ENCODE measurements at places on chromosomes 16 and 17. TPM values are rescaled to one million over a fixed set of nuclear protein-coding genes. Genes with fewer than 3 reads are reported as not detected.

KRTAP4-6 gene
- not detected for polyA plus RNA-seq

GRCh38 chr17:38916771-38917170 lies 8.6 kb upstream of the LASP1NB start:
- no peaks in the 10 kb centered on the region for H3K27me3 ChIP-seq
- H3K36me3 ChIP-seq: peaks cover 73% of the 10 kb centered on the region
- no peak for DNase-seq
- no peak overlapping the region for H3K27ac ChIP-seq
- H3K4me3 ChIP-seq: no peak overlapping the region

DNA sequence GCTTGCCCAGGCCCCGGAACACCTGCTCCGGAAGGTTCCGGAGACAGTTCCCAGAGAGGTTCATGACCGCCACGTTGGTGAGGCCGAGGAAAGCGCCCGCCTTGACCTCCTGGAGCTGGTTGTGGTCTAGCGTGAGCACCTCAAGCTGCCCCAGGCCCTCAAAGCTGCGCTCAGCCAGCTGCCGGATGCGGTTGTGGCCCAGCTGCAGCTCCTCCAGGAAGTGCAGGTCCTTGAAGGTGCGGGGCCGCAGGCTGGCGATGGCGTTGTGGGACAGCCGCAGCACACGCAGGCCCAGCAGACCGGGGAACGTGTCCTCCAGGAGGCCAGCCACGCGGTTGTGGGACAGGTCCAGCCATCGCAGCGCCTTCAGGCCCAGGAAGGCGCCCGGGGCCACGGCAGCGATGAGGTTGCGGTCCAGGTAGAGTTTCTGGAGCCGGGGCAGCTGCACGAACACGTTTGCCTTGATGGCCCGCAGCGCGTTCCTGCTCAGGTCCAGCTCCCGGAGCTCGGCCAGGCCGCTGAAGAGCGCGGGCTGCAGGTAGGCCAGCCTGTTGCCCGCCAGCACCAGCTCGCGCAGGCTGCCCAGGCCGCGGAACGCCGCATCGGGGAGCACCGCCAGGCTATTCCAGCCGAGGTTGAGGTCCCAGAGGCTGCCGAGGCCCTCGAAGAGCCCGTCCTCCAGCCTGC lies 2.1 kb downstream of the IGFALS start:
- DNase-seq: no peak
- H3K4me1 ChIP-seq: no peaks in the 10 kb centered on the region
- peaks cover 18% of the 10 kb centered on the region for H3K36me3 ChIP-seq

- H3K36me3 ChIP-seq: no peaks in the 10 kb centered on the region
- H3K27me3 ChIP-seq: no peaks in the 10 kb centered on the region
- no peak overlapping the region for H3K4me3 ChIP-seq
- DNase-seq: no peak
- no peak overlapping the region for H3K27ac ChIP-seq
- H3K4me1 ChIP-seq: no peaks in the 10 kb centered on the region
Measured at GRCh38 chr16:86850670-86851069, 272.3 kb downstream of the FOXL1 start.

GRCh38 chr16:11164482-11165270 lies 91.3 kb downstream of the SOCS1 start:
- no peaks in the 10 kb centered on the region for H3K27me3 ChIP-seq
- DNase-seq: no peak
- H3K36me3 ChIP-seq: peaks cover 20% of the 10 kb centered on the region
- H3K27ac ChIP-seq: no peak overlapping the region
- no peak overlapping the region for H3K4me3 ChIP-seq

GRCh38 chr17:59769887-59770286 lies 62.4 kb downstream of the VMP1 start:
- DNase-seq: no peak
- H3K27me3 ChIP-seq: no peaks in the 10 kb centered on the region
- H3K4me1 ChIP-seq: no peaks in the 10 kb centered on the region

CFAP52 gene
- polyA plus RNA-seq: not detected

DNA sequence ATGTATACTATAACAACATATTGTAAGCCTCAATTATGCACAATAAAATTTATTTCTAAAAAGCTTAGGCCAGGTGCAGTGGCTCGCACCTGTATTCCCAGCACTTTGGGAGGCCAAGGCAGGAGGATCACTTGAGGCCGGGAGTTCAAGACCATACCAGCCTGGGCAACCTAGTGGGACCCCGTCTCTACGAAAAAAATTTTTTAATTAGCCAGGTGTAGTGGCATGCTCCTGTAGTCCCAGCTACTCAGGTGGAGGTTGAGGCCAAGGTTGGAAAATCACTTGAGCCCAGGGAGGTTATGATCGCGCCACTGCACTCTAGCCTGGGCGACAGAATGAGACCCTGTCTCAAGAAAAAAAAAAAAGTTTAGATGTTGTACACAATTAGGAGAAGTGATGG lies 45.5 kb downstream of the VMP1 start:
- H3K36me3 ChIP-seq: no peaks in the 10 kb centered on the region
- H3K27me3 ChIP-seq: no peaks in the 10 kb centered on the region
- peak overlapping the region; percentile 77 for H3K27ac ChIP-seq
- no peak for DNase-seq

DNA sequence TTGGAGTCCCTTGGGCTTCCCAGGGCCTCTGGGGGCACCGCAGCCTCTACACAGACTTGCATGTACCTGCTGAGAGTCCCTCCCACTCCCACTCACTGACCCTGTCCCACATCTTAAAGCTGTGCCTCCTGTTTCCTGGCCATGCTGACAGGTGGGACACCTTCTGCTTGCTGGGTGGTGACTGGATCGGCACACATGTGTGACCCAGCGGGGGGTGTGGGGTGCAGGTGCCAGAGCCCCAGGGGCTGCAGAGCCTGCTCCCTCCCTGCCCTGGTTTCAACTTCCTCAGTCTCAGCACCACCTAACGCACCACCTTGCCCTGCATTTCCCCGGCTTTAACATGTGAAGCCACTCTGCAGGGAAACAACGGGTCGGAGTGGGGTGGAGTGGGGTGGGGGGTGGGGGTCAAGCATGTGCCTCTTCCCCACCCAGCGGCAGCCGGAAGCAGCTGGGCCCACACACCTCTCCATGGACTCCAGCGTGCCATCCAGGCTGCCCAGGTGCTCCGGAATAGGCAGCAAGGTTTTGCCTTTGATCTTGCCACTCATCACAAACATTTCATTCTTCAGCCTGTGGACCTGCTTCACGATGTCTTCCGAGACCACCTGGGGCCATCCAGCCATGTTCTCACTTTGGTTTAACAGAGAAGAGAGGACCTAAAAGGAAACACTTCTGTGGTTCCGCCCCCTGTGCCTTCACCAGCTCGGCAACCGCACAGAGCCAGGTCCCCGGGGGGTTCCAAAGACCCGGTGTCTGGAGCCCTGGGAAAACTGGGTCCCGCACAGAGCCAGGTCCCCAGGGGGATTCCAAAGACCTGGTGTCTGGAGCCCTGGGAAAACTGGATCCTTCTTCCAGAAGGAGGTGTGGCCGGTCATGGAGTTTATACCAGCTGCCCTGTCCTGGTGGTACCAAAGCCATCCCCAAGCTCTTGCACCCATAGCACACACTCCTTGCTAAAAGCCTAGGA lies 4.7 kb downstream of the DNAH17 start:
- H3K4me1 ChIP-seq: no peaks in the 10 kb centered on the region
- no peak overlapping the region for H3K27ac ChIP-seq
- no peak overlapping the region for H3K4me3 ChIP-seq
- no peaks in the 10 kb centered on the region for H3K27me3 ChIP-seq
- no peak for DNase-seq
- H3K36me3 ChIP-seq: no peaks in the 10 kb centered on the region

DNA sequence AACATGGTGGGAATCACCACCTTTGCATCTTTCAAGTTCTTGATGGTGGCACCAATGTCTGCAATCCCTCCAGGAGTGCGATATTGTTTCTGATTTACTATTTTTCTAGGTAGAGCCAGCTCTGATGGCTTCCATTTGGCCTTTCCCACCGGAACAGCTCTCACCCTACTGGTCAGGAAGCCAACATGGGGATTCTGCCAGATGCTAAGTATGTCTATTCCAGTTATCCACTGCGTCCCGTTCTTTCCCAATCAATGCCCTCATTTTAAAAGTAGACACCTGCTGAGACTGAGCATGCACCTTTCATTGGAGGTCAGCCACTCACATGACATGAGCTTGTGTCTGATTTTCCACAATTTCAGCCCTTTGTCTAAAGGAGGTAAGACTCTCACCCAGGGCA lies 23.5 kb downstream of the ZZEF1 start:
- DNase-seq: no peak
- no peak overlapping the region for H3K27ac ChIP-seq
- H3K4me3 ChIP-seq: no peak overlapping the region
- peaks cover 90% of the 10 kb centered on the region for H3K36me3 ChIP-seq
- no peaks in the 10 kb centered on the region for H3K27me3 ChIP-seq
- H3K4me1 ChIP-seq: no peaks in the 10 kb centered on the region

SLC5A11 gene
- not detected for polyA plus RNA-seq

NLRC3 gene
- polyA plus RNA-seq: 28.2 TPM

DNA sequence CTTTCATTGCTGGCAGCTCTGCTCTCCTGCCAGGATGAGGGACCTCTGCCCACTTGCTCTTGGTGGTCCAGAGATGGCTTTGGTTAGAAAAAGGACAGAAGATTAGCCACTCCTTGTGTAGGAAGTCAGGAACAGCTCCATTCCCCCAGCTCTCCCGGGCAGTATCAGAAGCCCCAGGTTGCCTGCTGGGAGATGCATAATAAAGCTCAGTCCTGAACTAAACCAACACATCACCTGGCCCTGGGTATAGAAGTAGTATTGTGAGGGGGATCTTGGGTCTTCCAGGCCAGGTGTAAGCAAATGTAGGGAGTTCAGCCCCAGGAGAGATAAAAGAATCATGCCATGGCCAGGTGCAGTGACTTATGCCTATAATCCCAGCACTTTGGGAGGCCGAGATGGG lies 52.4 kb downstream of the NEUROD2 start:
- no peaks in the 10 kb centered on the region for H3K27me3 ChIP-seq
- H3K27ac ChIP-seq: no peak overlapping the region
- no peaks in the 10 kb centered on the region for H3K4me1 ChIP-seq
- peaks cover 60% of the 10 kb centered on the region for H3K36me3 ChIP-seq
- no peak overlapping the region for H3K4me3 ChIP-seq

SNAI3 gene
- polyA plus RNA-seq: 17.4 TPM

- no peak overlapping the region for H3K4me3 ChIP-seq
- no peaks in the 10 kb centered on the region for H3K27me3 ChIP-seq
- peaks cover 7% of the 10 kb centered on the region for H3K4me1 ChIP-seq
Measured at GRCh38 chr16:28259091-28259780, 33.1 kb upstream of the SBK1 start.

INCA1 gene
- not detected for polyA plus RNA-seq

- no peaks in the 10 kb centered on the region for H3K4me1 ChIP-seq
- DNase-seq: no peak
- H3K4me3 ChIP-seq: no peak overlapping the region
- no peak overlapping the region for H3K27ac ChIP-seq
Measured at GRCh38 chr16:87150681-87151280, 166.4 kb downstream of the C16orf95 start.

- H3K4me1 ChIP-seq: no peaks in the 10 kb centered on the region
- no peak overlapping the region for H3K27ac ChIP-seq
Measured at GRCh38 chr17:4862720-4863119, 29.6 kb downstream of the MINK1 start.
